ENCODE measurements at places on chromosomes 7 and 10.

DNA sequence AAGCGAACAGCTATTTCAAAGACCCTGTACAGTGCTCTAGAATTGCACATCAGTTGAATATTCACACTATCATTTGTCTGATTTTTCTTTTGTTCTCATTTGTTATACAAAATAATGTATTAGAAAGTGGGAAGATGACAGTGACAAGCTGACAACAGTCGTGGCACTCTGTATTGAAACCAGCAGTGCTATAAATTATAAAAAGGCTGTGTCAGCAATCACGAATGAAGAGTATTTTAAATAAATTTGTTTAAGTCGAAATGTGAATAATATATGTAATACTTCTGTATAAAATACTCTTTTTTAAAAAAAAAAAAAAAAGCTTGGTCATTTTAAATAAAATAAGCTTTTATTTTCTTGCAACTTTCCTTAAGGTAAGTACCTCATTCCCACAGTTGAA, 122.6 kb downstream of the VPS50 start:
- no peak for DNase-seq

GRCh38 chr7:82268632-82269031, 174.9 kb downstream of the CACNA2D1 start:
- no peak for DNase-seq

DNA sequence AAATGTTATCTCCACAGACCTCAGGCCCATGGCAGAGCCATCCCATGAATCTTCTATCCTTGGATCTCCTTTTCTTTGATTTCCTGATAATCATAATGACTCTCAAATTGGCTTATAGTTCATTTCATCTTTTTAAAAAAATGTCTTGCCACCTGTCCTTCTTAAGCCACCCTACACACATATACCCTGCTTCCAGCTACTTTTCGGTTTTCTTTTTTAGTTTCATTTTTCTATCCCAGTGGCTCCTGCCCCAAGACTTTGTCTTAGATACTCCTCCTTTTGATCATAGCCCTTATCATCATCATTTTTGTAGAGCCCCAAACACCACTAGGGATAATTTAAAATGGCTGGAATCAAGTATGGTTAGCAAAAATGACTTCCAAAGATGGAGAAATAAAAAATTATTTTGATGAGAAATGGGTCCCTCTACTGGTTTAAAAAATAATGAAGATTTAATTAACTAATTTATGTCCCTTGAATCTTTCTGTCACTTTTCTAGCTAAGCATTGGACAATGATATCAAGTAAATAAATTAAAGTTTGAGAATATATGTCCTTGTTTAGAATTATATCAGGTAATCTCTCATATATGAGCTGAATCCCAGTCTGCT, 277.3 kb upstream of the SEMA3D start:
- DNase-seq, result no peak

- DNase-seq, result no peak
These were observed 2.9 kb downstream of the LRGUK start for GRCh38 chr7:134129856-134130523.

- DNase-seq, result no peak
These were observed 38.1 kb downstream of the PTPN12 start for GRCh38 chr7:77575187-77575586.

DNA sequence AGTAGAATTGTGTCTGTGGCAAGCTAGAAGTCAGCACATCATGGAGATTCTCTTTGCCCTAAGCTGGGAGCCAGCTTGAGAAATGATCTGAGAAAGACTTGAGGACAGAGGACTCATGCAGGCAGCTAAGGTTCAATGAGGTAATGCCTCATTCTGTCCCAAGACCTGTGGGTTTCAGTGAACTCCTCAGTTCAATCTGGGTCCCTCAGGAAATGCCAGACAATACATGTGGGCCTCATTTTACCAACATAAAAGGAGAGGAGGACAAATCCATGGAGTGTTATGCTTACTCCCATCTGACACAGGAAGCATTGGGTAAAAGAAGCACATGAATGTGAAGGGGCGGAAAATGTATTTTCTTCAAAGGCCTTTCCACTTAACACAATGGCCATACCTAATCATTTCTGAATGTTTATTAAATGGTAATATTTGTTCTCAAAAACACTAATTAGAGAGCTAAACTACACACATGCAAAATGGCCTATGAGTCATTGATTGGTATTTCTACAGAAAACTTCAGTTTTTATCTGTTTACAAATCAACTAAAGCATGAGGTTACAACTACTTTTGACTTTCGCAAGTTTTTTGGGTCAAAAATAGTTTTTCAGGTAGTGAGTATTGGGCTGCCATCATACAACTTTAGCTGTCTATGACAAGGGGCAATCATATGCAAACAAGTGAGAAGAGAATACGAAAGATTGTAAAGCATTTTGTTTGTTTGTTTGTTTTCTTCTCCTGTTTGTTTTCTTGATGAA, 205.3 kb downstream of the CHRM2 start:
- DNase-seq, result no peak

GRCh38 chr7:24395512-24395911, 111.5 kb downstream of the NPY start:
- DNase-seq, result no peak

- DNase-seq, result no peak
These were observed 4.0 kb upstream of the MRPS24 start for GRCh38 chr7:43873300-43873699.

Data from stimulated activated CD4-positive, alpha-beta T cell treated with anti-CD3 and anti-CD28 coated beads, TNF-alpha, amount 100 ng/mL, for 4 hours (primary cell).